GM13976 (cell line): ENCODE measurements at places on chromosomes 4 and X.

- no peak for DNase-seq
These were observed 190.6 kb downstream of the PTTG2 start for GRCh38 chr4:38150766-38151165.

DNA sequence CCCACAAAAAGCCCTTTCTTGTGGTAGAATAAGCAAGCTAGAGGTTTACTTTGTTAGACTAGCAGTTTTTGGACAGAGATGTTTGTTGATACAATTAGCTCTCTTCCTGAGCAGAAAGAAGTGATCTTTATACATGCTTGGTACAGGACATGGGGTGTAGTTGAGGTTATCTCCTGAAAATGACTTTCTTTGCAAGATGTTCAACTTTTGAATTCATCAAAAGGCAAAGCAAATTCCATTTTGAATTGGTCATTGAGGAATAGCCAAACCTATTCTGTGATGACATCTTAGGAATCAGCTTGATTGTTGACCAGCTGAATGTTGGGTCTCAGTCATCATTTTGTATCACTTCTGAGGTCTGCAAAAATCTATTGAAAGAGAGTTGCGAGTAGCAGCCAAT lies 3.8 kb downstream of the CPE start:
- no peak for DNase-seq

DNA sequence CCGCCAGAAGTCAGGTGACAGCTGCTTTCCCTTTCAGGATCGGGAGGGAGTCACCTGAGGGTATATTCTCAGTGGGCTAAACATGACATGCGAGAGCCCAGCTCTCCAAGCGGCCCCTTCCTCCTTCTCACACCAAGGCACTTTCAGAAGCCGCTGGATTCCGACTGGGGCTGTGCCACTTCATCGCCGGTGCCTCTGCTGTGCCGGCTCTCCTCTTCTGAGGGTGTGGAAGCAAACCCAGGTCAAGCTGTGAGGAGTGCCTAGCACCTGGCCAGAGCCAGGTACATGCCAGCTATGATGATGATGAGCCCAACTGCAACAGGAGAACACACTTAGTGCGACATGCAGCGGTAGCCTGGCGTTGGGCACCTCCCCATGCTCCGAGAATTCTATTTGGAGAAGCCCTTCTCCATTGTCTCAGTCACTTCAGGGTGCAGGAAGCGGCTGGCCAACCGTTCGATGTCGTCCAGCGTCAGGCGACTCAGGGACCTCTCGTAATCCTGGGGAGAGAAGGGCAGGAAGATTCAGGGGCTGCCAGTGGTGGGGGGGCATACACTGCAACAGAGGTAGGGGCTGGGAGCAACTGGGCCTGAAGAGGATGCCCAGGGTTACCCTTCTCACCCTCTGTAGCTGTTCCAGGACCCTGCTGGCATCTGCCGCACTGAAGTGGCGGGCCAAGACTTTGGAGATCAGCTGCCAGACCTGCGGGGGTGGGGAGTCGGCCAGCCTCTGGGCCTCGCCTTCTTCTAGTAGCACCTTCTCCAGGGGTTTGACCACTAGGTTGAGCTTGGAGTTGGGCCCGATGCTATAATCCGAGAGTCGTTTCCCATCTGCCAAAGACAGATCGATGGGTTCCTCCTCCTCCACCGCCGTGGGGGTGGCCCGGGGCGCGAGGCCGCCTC lies 1.0 kb downstream of the UBL4A start:
- DNase-seq, result no peak

DNA sequence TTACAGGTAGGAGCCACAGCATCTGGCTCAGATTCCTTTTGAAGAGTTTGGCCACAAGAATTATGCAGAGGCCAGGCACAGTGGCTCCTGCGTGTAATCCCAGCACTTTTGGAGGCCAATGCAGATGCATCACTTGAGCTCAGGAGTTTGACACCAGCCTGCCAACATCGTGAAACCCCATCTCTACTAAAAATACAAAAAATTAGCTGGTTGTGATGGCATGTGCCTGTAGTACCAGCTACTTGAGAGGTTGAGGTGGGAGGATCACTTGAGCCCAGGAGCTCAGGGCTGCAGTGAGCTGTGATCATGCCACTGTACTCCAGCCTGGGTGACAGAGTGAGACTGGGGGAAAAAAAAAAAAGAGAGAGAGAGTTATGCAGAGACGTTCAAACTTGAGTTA lies 53.0 kb downstream of the MID1IP1 start:
- DNase-seq, result no peak

DNA sequence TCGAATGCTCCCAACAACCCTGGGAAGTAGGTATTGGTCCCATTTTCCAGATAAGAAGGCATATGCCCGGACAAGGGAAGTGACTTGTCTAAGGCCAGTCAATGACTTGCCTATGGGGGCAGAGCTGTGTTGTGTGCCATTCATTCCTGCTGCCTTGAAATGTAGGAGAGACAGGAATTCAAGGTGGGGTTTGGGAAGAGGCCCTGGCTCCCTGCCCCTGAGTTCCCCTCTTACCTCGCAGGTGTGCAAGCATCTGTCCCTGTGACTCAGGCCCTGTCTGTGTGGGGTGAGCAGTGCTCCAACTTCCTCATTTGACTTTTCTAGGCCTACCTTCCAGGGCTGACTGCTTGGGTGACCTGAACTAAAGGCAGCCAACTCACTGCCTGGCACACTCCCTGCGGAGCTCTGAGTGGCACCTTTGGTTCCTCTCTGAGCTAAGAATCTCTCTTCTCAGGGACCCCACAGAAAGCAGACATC lies 5.1 kb downstream of the EFNB1 start:
- no peak for DNase-seq

DNA sequence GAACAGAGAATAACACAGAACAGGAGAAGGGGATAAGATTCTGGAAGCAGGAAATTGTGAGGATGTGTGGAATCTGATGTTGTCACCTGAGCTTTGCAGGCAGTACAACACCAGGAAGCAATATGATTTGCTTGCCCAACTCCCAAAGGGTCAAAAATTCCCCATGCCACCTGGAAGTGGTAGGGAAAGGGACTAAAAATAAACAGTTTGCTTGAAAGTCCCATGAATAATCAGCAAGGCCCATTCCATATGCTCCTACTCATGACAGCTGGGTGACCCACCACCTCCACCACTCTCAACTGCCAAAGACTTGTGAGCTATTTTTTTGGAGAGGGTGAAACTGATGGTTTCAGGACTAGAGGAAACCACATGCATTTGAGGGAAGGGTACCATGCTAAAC lies 168.4 kb downstream of the KCNIP4 start:
- DNase-seq, result no peak

DNA sequence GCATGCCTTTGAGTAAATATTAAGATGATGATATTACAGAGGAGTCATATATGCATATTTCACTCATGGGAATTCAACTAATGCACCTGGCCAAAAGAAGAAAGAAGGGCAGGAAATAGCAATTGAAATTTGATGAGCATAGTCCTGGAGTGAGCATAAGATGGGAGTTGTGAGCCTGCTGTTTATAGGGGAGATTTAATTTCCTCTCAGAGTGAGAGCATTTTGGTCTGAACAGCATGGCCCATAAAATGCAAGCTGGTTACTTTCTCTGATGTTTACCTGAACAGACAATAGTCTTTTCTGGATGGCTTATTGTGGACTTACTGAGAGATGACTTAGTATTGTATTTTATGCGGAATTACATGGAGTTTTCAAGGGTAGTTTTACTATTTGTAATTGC lies 53.6 kb downstream of the FHIP1A start:
- DNase-seq, result no peak

DNA sequence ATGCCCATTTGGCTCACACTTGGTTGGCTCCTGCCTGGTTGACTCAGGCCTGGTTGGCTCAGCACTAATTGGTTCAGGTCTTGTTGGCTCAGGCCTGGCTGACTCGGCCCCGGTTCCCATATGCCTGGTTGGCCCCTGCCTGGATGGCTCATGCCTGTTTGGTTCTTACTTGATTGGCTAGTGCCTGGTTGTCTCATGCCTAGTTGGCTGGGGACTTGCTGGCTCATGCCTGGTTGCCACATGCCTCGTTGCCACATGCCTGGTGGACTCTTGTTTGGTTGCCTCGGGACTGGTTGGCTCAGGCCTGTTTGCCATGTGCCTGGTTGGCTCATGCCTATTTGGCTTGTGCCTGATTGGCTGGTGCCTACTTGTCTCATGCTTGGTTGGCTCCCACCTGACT lies 103.7 kb downstream of the APOOL start:
- DNase-seq, result no peak

GRCh38 chr4:78757574-78757973 lies 18.6 kb upstream of the BMP2K start:
- DNase-seq, result no peak

DNA sequence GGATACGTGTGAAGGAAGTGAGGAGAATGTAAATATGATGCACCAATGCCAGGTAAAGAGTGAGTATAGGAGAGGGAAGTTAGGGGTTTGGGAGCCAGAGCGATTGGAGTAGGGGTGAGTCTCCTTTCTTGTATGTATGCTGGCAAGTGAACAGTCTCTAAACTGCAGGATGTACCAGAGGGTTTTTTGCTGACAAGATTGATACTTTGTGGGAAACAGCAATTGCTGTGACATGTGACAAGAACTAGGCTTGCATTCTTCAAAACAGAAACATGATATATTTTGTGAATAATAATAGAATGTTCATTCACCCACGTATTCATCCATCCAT lies 706 bp downstream of the CHIC1 start:
- DNase-seq, result peak; percentile 16

DNA sequence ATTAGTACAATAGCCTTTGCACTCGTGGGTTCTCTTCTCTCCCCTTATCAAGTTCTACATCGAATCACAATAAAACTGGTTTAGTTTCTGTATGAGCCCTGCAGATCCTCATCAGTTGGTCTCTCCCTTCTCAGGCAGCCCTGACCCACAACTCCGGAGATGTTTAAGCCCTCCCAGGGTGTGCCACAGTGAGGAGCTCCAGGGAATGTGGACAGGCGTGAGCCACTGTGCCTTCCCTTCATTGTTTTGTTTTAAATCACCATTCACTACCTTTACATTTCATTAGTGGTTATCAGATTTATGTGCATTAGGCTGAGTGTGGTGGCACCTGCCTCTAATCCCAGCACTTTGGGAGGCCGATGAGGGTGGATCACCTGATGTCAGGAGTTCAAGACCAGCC lies 133.2 kb downstream of the LARP7 start:
- no peak for DNase-seq

GRCh38 chr4:129346036-129346435 lies 250.1 kb downstream of the C4orf33 start:
- no peak for DNase-seq

- DNase-seq, result no peak
These were observed 35.2 kb downstream of the KDM6A start for GRCh38 chrX:44908153-44908552.

DNA sequence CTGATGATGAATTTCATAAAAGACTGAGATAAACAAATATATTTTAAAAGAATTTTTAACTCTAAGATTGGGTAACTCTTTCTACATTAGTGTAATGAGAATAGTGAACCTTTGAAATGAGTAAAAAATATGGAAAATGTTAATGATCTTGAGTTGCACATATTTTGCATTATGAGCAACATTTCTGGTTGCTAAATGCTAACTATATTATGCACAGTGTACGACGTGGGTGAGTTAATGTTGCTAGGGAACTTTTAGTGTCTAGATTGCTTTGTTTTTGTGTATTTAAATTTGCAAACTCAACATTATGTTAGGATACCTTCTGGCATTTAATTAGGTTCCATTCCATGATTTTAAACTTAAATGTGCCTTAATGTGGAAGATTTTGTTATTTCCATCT lies 612.9 kb upstream of the GALNT7 start:
- DNase-seq, result no peak

DNA sequence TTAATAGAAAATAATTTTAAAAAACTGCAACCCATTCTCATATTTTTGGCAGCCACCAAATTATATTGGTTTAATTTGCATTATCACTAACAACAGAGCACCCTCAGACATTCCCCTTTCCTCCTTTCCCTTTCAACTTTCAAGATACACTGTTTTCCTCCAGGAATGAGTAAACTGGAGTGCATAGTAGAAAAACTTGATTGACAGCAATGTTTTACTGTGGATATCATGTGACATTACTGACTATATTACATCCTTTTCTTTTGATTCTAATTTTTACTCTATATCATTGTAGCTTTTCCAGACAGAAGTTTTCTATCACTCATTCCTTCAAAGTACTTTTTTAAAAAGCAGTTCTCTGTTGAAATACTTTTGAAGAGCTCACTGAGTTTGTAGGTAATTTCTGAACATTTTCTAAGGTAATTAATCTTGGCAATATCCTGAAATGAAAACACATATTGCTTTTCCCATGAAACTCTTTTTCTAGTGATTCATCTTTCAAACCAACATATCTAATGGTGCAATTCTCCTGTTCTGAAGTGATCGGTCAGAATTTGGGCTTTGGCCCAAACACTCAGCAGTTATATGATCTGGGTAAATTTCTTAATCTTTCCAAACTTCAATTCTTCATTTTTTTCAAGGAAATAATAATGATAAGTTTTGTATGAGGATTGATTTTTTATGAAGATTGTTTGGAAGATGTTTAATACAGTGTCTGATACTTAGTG lies 920.4 kb upstream of the EPHA5 start:
- no peak for DNase-seq

DNA sequence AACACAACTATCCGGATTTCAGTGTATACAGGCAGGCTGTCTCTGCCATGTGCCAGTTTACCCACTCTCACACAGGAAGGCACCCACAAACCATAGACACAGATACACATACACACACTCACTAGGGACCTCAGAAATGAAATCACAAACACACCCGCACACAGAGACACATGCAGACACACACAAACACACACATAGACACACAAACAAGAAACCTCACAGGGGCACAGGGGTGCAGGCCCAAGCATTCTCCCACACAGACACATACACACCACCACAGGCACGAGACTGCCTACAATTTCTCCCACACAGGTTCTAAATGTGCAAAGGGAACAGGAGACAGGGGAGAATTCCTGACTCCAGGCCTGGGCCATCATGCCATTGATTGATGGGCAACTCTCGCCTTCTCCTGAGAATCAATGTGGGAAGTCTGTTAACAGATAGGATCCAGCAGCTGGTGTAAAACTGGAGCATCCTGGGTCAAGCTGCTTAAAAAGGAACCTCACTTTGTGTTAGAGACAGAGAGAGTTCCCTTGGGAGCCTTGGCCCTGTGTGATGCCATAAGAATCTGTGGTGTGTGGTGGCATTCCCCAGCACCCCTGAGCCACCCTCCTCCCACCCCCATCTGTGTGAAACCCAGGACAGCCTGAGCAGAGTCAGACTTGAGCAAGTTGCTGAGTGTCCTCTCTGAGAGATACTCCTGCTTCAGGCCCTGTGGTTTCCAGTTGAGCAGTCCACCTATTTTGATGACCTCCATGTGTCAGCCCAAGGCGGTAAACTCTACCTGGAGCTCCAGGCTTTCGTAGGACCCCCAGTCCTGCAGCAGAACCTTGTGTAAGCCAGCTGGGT lies 33.9 kb downstream of the NBDY start:
- peak; percentile 12 for DNase-seq

GRCh38 chr4:122890147-122890795 lies 32.1 kb downstream of the NUDT6 start:
- DNase-seq, result no peak

DNA sequence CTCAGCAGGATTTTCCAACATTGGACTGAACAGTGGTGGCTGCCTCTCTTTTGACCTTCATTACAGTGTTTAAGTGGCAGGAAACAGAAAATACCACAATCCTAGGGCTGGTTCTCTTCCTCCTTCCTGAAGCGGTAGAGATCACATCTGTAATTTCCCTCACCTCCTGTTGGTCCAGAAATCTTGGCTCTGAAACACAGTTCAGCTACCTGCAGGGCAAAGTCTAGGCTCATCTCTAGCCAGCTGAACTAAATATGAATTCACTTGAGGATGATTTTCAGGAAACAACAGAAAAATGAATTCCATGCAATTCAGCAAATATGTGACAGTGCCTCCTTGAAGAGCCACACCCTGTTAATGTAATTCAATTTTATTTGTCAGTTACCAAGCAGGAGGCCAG lies 531.9 kb downstream of the INPP4B start:
- no peak for DNase-seq

GRCh38 chr4:37540486-37540885 lies 145.7 kb downstream of the RELL1 start:
- no peak for DNase-seq
